ENCODE measurements at places on chromosomes 13 and 19.

- DNase-seq: no peak
These were observed 19.8 kb downstream of the RBM26 start for GRCh38 chr13:79386125-79386826.

GRCh38 chr13:23848646-23849141, 40.5 kb downstream of the MIPEP start:
- no peak for DNase-seq

DNA sequence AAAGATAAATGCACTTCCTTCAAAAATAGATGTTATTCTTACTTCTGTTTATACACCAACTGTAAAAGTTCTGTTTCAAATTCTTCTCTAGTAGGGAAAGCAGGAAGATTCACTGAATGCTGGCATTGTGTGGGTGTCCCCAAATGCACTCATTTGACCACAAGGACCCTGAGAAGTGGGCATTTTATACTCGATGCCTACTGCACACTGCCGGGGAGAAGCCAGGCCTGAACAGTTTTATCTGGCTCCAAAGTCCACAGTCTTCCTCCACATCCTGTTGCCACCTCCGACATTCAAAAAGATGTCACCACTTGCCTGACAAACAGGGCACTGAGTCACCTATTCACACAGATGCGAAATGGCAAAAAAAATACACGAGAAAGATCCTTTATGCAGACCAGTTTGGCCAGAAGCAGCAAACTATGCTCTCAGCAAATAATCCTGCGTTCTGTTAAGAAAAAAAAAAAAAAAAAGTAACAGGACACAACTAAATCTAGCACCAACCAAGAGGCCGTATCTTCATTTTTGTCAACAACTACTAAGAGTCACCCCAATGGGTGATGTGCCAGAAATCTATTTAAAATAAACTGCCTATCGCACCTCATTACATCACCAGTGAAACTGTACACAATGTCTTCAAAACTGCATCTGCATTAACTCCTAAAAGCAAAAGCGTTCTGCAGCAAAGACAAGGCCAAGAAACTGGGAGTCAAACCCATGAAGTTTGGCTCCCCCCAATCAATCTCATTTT, 6.2 kb downstream of the ZC3H4 start:
- DNase-seq: no peak

GRCh38 chr13:107413005-107413404, 802.3 kb downstream of the LIG4 start:
- no peak for DNase-seq

DNA sequence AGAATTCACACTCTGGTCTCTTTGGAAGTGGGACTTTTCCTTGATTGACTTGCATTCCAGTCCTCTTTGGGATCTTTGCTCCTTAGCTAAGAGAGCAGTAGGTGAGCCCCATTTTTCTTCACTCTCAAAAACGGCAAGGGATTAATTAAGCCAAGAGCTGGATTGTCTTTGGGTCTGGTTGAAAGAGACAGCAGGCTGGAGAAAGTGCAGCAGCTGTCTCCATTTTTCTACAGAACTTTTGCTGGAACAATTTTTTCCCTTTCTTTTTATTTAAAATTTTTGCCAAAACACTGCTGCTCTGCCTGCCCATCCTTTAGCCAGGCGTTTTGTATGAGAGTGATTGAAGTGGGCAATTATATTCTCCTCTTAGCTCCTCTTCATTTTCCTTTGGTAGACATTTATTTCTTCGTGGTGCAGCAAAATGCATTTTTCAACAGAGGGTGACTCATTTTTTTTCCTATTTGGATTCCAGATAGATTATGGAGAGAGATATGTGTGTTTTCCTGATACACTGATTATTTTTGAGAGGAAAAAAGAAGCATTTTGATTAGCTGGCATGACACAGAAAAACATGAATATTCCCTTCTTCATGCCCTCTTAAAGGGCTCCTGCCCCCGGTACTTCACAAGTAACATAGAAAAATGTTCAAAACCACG, 371.2 kb upstream of the NBEA start:
- no peak for DNase-seq

- no peak for DNase-seq
These were observed 344.7 kb downstream of the KLF5 start for GRCh38 chr13:73403355-73404120.

- no peak for DNase-seq
These were observed 279.9 kb downstream of the FOXO1 start for GRCh38 chr13:40386586-40386985.

Data from caudate nucleus (tissue), 63 donors.